ENCODE measurements at places on chromosomes 3 and 15.
A peak's percentile ranks its signal among the peaks of the same experiment; 100 is the strongest.

DNA sequence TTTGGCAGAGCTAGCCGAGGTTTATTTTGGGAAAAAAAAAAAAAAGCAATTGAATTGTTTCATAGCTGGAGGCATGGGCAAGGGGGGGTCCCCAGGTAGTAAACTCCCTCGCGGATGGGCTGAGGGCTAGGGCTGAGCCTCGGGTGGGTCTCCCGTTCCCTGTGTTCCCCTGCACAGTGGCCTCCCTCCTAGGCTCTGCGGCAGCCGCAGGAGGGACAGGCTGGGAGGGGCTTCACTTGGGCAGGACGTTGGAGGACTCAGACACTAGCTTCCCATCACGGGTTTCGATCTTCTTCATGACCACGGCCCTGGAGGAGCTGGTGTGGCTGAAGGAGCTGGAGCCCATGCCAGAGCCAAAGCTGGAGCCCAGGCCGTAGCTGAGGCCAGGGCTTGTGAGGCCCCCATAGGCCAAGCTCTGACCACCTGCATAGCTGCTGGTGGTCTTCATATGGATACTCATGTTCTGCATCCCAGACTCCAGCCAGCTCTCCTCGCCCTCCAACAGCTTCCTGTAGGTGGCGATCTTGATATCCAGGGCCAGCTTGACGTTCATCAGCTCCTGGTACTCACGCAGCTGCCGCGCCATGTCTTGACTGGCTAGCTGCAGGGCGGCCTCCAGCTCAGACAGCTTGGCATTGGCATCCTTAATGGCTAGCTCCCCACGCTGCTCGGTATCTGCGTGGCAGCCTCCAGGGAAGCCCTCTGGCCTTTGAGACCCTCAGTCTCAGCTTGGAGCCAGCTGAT is 64.0 kb upstream of the CDAN1 start:
- DNase-seq = peak; percentile 67

DNA sequence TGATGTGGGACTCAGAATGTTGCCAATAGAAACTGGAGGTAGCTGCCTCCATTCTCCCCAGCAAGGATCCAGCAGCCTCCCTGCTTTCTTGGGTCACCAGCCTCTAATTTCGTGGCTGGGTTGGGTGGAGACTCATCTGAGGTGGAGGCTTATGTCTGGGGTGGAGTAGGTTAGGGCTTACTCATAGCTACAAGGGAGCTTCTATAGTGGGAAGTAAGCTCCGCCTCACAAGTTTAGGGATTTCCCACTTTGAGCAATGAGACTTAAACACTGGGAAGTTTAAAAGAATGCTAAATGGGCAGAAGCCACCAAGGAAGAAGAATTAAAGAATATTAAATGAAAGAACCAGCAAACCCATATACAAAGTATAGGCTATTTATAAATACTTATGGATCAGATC is 63.8 kb downstream of the GJD2 start:
- no peak for DNase-seq

GRCh38 chr3:197028728-197029510 is 698 bp downstream of the MELTF start:
- DNase-seq = no peak

DNA sequence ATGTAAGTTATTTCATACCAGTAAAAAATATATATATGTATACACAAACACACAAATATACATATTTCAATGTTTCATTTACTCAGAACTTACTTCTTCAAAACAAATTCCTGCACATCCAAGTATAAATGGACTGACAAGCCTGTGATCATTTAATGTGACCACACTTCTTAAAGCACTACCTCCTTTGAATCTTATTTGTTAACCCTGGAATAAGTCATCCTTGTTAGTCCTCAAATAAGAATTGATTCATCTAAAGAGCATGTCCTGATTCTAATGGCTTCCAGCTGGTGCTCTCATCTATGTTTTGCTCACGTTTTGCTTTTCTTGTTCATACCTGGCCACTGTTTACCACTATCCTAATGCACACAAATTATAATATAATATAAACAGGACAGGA is 103.9 kb upstream of the UBP1 start:
- DNase-seq = no peak

- no peak for DNase-seq
Observed at GRCh38 chr3:123281929-123282328, 80.2 kb downstream of the SEC22A start.

DNA sequence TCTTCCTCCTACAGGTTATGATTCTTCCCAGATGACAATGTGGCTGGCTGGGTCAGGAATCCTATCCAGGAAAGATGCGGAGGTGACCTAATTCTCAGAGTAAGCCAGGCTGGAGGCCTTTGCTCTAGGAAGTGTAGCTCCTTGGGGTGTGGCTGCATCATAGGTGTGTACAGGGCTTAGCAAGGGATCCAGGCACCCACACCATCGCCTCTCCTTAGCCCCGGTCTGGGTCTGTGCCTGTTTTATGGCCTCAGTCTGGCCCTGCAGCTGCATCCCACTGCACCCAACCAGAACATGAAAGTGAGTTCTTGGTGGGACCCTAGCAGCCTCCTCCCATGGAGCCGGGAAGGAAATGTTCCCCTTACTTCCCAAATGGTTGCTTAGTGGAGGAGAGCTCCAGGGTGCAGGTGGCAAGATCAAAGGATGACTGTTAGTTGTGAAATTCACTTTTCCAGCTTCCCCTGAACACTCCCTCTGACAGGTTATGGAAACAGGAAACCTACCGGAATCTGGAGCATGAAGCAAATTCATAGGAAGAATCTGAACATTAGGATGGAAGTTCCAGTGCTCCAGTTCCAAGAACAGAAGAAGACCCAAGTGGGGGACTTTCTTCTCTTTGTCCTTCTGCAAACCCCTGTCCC is 2.7 kb upstream of the AMOTL2 start:
- DNase-seq = no peak

- DNase-seq = no peak
Observed at GRCh38 chr3:30852833-30853232, 41.6 kb downstream of the GADL1 start.

DNA sequence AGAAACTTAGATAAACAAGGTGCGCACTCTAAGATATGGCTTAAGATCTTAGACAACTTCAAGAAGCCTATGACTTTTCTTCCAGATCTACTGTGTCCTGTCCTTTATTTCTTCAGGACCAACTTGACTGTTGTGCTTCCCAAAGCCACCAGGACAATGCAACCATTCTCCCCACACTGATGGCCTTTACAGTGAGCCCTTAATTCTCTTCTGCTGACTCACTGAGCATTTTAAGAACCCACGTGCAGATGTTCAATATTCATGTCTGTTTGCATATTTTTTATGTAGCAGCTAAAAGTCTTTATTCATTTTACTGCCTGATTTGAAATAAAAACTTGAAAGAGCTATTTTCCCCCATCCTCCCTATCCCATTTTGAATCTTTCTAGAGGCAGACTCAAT is 103.3 kb upstream of the SLC2A2 start:
- DNase-seq = no peak

DNA sequence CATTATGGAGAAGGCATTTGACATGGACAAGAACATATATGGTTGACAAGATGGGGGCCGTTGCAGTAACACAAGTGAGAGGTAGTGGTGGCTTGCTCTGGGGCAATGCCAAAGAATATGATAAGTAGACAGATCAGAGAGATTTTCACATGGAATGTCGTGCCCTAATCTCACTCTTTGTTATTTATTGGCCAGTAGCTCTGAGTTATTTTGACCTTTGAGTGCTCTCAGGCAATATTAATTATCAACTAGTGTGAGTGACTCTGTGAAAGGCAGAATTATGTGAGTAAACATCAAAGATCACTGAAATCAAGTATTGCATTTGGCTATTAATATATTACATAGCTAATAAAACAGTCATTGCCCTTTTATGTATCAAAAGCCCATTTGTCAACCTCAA is 164.9 kb upstream of the ADAMTS9 start:
- no peak for DNase-seq

DNA sequence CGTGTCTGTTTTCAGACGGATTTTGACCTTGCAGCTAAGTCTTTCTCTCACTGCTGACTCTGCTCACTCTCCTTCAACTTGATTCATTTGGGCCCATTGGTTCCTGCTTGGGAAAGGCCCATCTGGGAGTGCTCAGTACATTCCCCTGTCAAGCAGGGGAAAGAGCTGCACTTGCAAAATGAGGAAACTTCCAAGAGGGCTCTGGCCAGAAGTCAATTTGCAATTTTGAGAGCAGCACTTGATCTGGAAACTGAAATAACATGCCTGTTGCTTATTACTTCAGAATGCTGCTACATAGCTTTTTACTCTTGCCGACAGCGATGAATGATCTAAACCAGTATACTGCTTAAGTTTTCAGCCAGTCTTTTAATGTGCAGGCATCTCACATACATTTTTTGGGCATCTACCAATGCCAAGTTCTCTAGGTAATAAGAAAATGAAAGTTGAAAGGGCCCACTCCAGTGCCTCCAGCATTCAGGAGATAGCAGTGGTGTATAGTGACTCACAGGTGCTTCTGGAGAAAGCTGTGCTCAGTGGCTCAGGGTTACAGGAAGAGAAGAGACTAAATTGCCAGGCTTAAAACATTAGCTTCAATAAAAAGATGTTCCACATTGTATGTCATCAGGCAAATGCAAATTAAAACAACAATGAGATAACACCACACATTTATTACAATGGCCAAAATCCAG is 70.1 kb upstream of the RORA start:
- no peak for DNase-seq

DNA sequence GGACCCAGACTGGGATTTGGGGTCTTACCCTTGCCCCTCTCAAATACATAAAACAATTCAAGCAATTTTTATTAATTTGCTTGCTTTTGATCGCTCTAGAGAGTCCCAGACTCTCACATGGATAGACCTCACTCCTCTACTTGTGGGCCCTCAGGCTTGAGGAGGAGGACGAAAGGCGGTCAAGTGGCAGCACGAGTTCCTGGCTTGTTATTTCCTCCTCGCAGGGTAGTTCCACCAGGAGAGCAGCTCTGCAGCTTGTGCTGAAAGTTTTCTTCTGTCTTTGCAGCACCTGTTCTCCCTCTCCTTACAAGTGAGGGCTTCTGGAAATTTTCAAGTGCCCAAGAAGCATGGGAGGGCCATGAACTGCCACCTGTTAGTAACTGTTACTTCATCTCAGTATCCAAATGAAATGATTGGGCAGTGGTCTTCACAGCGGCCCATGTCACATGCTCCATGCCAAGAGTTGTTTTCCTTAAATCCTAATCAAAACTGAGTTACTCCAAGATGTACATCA is 22.7 kb downstream of the ABI3BP start:
- no peak for DNase-seq

DNA sequence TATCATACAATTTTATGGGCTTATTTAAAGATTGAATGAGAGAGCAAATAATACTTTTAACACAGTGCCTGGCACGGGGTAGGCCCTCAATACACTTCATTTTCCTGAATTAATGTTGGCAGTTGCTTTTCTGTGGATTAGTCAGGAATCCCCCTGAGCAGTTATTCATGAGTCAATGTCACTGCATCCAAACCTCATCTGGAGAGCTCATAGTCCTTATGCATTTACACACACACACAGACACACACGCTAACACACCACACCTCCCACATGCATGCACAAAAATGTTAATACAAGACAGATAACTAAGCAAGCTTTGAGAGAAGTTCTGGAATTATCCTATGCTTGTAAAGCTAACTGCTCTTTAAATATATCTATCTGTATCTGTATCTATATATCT is 34.0 kb upstream of the TNFAIP8L3 start:
- DNase-seq = no peak

DNA sequence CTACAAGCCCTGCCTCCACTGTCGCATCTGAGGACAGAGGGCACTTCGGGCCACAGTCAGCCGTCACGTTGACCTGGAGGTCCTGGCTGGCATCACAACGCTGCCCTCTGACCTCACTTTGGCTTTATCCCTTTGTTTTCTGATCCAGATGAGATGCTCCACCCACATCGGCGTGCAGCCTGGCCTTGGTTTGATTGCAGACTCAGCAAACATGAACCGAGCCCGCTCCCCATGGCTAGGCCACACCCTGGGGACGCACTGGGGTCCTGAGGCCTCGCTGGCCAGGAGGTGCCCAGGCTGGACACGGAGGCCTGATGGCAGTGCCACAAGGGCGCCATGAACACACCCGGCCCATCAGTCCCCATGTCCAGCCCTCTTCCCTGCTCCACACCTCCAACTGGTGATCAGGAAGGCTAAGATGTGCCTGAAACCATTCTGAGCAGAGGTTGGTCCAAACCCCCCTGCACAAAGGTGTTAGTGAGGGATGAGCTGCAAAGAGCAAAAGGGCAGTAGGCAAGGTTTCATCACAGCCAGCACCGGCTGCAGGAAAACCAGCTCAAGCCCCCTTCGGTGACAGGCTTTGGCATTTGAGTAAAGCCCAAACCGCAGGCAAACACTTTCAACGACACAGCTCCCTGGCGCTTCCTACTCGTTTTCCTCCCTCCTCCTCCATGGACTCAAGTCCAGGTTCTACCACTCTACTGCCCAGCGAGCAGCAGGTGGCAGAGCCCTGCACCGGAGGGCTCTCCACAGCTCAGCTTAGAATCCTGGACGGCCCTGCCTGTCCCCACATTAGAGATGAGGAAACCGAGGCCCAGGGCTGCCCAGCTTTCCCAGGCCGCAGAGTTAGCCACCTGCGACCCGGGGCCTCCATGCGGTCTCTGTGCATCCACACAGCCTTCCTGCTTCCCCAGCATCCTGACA is 165.8 kb downstream of the NUP210 start:
- no peak for DNase-seq

- no peak for DNase-seq
Observed at GRCh38 chr3:108209579-108209978, 12.6 kb downstream of the IFT57 start.

DNA sequence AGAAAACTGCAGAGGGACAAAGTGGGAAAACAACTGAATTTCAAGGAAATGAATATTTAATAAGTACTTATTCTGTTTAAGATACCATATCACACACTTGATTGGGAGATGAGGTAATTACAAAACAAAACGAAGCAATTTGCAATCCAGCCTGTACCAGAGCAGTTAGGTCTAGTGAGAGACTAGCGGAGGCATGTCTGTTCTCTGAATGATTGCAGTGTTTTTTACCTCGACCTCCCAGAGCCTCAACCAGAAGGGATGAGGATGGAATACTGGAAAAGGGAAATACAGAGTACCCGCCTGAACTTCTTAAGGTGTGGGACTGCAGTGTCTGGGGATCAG is 59.5 kb downstream of the PIK3CB start:
- no peak for DNase-seq

- no peak for DNase-seq
Observed at GRCh38 chr15:91348752-91349500, 248.9 kb downstream of the SV2B start.

GRCh38 chr3:6723205-6723604 is 137.7 kb upstream of the GRM7 start:
- no peak for DNase-seq
